Activated CD4-positive, alpha-beta T cell treated with anti-CD3 and anti-CD28 coated beads for 24 hours (primary cell): ENCODE measurements at places on chromosomes 2 and 18.

DNA sequence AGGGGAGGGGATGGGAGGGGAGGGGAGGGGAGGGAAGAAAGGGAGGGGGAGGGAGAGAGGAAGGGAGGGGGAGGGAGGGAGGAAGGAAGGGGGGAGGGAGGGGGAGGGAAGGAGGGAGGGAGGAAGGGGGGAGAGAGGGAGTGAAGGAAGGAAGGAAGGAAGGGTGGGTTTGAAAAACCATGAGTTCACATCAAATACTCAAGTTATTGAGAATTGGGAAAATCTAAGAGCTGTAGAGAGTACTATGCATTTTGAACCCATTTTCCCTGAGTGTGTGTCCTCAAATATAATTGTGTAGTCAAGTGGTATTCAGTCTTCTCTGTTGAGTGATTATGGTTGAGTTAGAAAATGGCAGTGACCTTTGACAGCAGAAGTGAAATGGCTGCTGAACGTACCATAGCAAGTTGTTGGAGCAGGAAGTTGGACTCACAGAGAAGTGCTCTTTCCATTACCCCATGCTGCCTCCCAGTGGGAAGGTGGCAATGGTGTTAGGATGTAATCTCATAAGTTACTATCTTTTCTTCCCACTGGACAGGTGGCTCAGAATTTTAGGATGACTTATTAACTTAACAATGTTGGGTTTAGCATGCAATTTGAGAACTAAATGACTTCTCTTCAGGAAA, 214.6 kb downstream of the SETBP1 start:
- DNase-seq = no peak

- DNase-seq = no peak
Measured at GRCh38 chr2:148642891-148643416, 1.6 kb upstream of the EPC2 start.

DNA sequence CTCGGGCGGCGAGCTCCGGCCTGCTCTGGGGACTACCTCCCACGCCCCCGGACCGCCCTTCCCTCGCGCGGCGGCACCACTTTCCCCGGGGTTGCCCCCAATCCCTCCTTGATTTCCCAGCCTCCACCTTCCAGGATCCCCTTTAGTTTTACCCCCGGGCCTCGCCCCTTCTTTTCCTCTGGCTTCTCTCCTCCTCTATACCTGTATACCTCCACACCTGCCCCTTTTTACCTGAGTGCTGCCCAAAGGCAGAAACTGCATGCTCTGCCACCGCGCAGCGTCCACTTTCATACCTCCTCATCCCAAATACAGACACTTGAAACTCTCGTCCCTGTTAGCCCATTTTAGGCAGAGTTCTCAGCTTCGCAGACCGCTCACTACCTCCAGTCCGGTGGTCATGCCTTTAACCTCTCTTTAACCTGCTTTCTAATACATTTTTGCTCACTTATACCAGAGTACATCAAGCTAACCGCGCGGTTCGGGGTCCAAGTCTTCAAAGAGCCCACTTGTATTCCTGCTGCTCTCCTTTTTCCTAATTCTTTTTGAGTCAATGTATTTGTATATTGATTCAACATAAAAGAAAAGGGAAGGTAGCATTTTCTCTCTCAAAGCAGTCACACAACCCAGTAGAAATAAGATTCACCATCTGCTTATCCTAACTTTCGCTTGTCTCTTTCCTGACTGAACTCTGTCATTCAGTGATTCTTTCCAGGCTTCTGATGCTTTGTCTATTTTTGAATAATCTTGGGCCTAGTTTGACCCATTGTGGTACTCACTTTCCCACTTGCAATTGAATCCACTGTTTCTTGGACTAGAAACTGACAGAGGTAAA, 901 bp downstream of the SPOPL start:
- no peak for DNase-seq

GRCh38 chr18:42072407-42072806, 117.4 kb downstream of the PIK3C3 start:
- DNase-seq = no peak

DNA sequence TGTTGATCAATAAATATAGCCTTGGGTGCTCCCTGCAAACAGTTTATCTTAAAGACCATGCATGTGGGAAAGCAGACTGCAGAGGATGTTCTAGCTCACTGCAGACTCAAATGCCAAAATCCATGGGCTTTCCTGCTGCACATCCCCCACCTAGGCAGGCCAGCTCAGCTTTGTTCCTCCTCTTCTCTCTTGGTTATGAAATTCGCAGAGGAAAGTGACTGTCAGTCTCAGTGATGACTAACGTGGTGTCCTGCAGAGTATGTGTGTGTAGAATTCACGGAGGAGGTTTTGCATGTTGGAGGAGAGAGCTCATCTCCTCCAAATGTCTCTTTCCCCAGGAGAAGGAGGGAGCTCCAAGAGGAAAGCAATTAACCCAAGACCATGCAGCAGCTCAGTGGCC, 21.4 kb upstream of the KCNS3 start:
- no peak for DNase-seq

GRCh38 chr2:129816813-129817574, 162.5 kb upstream of the RAB6C start:
- DNase-seq = no peak

GRCh38 chr2:32755666-32756065, 127.8 kb downstream of the TTC27 start:
- DNase-seq = no peak
